Osteoblast (primary cell): ENCODE measurements at places on chromosomes 7 and 10. TPM values are rescaled to one million over a fixed set of nuclear protein-coding genes. Genes with fewer than 3 reads are reported as not detected.

C10orf143 gene
- total RNA-seq = 1.2 and 2.5 TPM in 2 replicates

ADCY1 gene
- 0.59 and 1.1 TPM in 2 replicates for total RNA-seq

SPDYE1 gene
- total RNA-seq = not detected in 2 replicates

FAM241B gene
- total RNA-seq = 0.36 TPM in 1 of 2 replicates, not detected in the other

FGFBP3 gene
- 0.72 and 1.2 TPM in 2 replicates for total RNA-seq

FOXI2 gene
- not detected in 2 replicates for total RNA-seq

UCMA gene
- not detected in 2 replicates for total RNA-seq

NODAL gene
- not detected in 2 replicates for total RNA-seq

MCM10 gene
- 1.4 and 2.4 TPM in 2 replicates for total RNA-seq

SYT15 gene
- total RNA-seq = under 0.01 TPM in 2 replicates

LRMDA gene
- total RNA-seq = 17.1 and 18.5 TPM in 2 replicates

IGF2BP3 gene
- total RNA-seq = 2.5 and 2.7 TPM in 2 replicates

FBXL13 gene
- 2.1 and 2.2 TPM in 2 replicates for total RNA-seq

ACSM6 gene
- total RNA-seq = not detected in 2 replicates

SSC4D gene
- total RNA-seq = 0.88 and 1.1 TPM in 2 replicates

FFAR4 gene
- not detected in 2 replicates for total RNA-seq

DDC gene
- total RNA-seq = not detected in 2 replicates

GARIN1A gene
- 1.4 and 2.1 TPM in 2 replicates for total RNA-seq

GPR26 gene
- not detected in 2 replicates for total RNA-seq

NKX2-3 gene
- not detected in 2 replicates for total RNA-seq

NUDT13 gene
- 1.8 and 2.1 TPM in 2 replicates for total RNA-seq

TMEM236 gene
- under 0.01 TPM in 2 replicates for total RNA-seq

TMEM248 gene
- total RNA-seq = 118 and 131 TPM in 2 replicates

AUTS2 gene
- 15.2 and 17.4 TPM in 2 replicates for total RNA-seq

ADAP1 gene
- total RNA-seq = 0.59 and 2.2 TPM in 2 replicates

ERCC6 gene
- 52.7 and 54.3 TPM in 2 replicates for total RNA-seq

ANKRD61 gene
- total RNA-seq = not detected in 2 replicates
